ENCODE measurements at places on chromosomes 11 and 22.

- DNase-seq: no peak
Observed at GRCh38 chr11:128146926-128147605, 440.3 kb downstream of the ETS1 start.

GRCh38 chr22:48520884-48521588 lies 1306.6 kb downstream of the BRD1 start:
- no peak for DNase-seq

- peak; percentile 63 for DNase-seq
Observed at GRCh38 chr11:95341221-95341620, 110.2 kb upstream of the SESN3 start.

DNA sequence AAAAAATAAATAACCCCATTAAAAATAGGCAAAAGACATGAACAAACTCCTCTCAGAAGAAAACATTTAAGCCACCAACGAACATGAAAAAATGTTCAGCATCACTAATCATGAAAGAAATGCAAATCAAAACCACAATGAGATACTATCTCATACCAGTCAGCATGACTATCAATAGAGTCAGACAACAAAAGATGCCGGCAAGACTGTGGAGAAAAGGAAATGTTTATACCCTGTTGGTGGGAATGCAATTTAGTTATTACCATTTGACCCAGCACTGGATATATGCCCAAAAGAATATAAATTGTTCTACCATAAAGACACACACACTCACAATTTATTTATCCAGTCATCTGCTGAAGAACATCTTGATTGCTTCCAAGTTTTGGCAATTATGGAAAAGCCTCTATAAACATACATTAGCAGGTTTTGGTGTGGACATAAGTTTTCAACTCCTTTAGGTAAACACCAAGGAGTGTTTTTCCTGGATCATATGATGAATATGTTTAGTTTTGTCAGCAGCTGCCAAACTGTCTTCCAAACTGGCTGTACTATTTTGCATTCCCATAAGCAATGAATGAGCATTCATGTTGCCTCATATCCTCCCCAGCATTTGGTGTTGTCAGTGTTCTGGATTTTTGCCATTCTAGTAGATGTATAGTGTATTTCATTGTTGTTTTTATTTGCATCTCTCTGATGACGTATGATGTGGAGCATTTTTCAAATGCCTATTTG lies 28.0 kb downstream of the OR8D1 start:
- DNase-seq: no peak

DNA sequence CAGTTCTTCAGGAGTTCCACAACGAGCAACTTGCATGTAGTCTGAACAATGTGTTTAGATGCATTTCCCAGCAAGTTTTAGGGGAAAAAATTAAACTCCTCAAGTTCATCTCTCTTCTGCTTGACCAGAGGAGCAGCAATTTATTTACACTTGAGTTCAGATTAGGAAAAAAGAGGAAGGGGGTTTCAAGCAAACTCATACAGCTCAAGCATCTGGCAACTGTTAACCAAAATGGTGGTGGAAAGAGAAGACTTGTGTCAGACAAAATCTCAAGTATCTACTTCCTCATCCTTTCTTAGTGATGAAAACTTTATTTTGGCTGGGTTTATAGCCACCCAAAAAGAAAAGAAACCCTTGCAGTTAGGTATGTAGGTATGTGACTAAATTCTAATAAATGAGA lies 29.1 kb upstream of the PICALM start:
- no peak for DNase-seq

DNA sequence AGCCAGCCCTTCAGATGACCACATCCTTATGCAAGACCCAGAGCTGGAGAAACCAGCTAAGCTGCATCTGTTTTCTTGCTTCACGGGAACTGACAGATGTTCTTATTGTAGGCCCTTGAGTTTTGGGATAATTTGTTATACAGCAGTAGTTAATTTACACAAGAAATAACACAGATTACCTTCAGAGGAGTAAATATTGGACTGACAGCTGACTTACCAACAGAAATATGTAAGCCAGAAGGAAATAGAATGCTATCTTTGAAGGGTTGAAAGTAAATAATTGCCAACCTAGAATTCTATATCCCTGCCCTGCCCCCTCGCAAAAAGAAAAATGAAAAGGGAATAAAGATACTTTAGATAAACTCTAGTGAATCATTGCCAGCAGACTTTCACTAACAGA lies 124.1 kb downstream of the WNT7B start:
- DNase-seq: no peak

GRCh38 chr22:22085702-22086500 lies 103.3 kb upstream of the TOP3B start:
- no peak for DNase-seq

- DNase-seq: peak; percentile 36
Observed at GRCh38 chr22:48881326-48881980, 946.2 kb downstream of the BRD1 start.

DNA sequence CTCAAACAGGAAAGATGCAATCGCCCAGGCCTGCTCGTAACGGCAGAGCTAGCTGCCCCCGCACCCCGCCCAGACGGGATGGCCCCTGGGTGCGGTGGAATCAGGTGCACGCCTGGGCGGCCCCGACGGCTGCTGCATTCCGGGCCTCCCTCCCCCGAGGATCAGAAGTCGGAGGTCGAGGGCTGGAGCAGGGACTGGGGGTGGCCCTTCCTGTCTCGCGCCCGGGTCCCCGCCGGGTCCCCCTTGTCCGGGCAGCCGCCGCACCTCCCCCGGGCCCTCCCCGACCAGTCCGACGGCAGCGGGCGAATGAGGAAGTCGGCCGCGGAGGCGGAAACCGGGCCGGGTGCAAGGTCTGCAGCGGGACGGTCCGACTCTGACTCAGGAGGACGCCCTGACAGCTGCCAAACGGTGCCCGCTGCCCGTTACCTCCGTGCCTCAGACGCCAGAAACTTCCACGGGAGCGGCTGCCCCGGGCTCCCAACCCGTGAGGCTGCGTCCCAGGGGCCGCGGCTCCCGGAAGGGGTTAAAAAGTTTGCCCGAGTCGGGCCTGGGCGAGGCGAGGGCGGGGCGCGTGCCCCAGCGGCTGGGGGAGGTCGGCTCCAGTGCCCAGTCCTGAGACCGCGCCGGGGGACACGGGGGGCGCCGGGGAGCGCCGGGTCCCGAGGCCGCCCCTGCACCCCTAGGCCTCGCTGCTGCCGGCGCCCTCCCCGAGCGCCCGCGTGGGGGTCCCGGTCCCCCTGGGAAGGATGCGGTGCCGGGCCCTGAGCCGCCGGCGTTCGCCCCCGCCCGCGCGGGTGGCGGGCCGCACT lies 663 bp downstream of the MYH9 start:
- DNase-seq: peak; percentile 93

DNA sequence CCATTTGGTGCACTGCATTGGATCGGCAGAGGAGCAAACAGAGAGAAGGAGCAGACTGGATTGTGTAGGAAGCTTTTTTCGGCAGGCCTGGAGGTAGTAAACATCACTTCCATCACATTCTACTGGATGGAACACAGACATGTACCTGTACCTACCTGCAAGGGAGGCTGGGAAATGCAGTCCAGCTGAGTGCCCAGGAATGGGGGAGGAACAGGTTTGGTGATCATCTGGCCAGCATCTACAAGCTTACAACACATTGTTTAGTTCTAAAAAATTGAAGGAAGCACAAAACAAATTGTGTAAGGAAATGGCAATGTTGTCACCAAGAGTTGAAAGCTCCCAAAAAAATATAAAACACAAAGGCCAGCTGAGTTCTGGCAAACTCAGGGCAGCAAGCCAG lies 19.1 kb downstream of the SMIM38 start:
- peak; percentile 16 for DNase-seq

- no peak for DNase-seq
Observed at GRCh38 chr11:62592989-62593421, 1.7 kb upstream of the TUT1 start.

DNA sequence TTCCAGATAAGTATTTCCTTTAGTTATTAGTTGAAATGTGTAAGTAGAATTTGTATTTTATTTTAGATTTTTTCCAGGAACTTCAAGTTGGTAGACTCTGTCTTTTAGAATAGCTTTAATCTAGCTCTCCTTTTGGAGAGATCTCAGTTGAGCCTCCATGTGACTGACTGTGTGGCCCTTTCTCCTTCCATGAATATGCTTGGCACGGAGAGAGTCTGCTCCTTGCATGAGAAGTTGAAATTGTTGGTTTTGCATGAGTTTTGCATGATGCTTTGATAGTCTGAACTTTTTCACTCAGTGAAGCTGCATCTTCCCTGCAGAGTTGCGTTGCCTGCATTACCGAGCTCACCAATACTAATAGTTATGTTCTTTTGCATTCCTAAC lies 32.8 kb upstream of the CTTN start:
- no peak for DNase-seq

GRCh38 chr11:61087426-61088119 lies 14.7 kb upstream of the CD5 start:
- no peak for DNase-seq

DNA sequence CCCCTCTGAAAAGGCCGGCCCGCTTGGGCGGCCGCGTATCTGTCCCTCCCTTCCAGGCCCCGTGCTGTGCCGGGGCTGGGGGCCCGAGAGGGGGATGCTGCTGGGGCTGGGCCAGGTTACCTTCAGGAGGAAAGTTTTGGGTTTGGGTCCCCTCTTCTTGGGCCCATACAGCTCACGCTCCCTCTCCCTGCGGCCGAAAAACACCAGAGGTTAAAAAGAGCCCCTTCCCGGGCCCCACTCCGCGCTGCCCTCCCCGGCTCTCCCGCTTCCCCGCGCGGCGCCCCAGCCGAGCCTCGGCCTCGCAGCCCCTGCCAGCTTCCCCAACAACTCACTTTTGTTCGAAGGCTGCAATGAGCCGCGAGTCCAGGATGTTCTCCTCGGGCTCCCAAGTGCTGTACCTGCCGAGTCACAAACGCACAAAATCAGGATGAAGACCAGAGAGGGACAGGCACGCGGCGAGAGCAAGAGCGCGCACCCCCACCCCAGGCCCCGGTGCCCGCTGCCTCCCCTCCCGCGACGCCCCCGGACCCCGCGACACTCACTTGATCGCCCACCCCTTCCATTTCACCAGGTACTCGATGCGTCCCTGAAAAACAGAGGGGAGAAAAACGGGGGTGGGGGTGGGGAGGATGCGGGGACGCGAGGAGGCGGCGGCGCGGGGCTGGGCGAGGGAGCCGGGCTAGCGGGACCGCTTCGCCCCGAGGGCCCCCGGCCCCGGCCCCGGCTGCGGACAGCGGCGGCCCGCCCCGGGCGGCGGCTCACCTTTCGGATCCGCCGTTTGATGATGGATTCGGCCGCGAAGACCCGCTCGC lies 450 bp downstream of the CBX6 start:
- DNase-seq: no peak

DNA sequence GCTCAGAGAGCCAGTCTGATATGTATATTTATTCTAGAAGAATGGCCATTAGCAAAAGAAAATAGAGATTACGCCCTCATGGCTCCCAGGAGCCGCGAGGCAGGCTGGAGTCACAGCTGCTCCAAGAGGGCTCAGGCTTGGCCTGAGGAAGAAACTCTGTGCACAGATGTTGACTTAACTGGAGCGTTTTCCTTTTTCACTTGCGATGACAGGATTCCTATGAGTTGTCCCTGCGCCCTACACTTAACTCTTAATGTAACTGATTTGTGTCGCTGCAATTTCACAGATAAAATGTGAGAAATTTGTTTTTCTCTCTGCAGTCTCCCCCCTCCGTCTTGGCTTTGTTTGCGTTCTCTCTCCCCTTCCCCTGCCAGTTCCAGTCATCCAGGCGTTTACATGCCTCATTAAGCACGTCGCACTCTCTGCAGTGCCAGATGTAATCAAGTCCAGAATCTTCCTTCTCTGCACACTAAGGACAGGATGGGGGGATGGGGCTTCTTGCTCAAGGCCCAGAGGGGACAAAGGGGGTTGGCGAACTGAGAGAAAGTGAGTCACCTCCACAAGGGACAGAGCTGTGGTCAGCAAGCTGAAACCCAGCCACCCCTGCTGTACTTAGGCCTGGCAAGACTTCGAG lies 1060.1 kb downstream of the NTM start:
- DNase-seq: no peak

DNA sequence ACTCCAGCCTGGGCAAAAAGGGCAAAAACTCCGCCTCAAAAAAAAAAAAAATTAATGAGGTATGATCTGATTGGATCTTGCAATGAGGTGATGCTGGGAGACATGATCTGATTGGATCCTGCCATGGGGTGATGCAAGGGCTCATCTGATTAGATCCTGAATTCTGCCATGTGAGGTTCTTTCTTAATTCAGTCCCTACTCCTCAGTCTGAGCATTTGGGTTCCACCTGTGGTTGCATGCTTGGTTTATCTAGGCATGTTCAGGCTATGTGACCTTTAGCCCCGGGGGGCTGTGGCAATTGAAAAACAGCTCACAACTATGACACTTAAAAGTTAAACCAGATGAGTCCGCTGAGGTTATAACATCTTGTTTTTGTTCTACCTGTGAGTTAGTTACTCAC lies 4.8 kb upstream of the TRIM6 start:
- DNase-seq: no peak

GRCh38 chr11:58739725-58740430 lies 8.1 kb upstream of the GLYAT start:
- DNase-seq: no peak
